ENCODE measurements at places on chromosomes 12 and 14. TPM values are rescaled to one million over a fixed set of nuclear protein-coding genes. Genes with fewer than 3 reads are reported as not detected.

Gene PTGER2
- total RNA-seq = 35.9 TPM

Gene CPNE8
- total RNA-seq = 3.3 TPM

Gene ERC1
- total RNA-seq = 30.4 TPM

Gene CSRP2
- 4.4 TPM for total RNA-seq

Gene FSCB
- not detected for total RNA-seq

Gene SERPINA12
- total RNA-seq = not detected
